ENCODE measurements at places on chromosomes 7 and 10.

DNA sequence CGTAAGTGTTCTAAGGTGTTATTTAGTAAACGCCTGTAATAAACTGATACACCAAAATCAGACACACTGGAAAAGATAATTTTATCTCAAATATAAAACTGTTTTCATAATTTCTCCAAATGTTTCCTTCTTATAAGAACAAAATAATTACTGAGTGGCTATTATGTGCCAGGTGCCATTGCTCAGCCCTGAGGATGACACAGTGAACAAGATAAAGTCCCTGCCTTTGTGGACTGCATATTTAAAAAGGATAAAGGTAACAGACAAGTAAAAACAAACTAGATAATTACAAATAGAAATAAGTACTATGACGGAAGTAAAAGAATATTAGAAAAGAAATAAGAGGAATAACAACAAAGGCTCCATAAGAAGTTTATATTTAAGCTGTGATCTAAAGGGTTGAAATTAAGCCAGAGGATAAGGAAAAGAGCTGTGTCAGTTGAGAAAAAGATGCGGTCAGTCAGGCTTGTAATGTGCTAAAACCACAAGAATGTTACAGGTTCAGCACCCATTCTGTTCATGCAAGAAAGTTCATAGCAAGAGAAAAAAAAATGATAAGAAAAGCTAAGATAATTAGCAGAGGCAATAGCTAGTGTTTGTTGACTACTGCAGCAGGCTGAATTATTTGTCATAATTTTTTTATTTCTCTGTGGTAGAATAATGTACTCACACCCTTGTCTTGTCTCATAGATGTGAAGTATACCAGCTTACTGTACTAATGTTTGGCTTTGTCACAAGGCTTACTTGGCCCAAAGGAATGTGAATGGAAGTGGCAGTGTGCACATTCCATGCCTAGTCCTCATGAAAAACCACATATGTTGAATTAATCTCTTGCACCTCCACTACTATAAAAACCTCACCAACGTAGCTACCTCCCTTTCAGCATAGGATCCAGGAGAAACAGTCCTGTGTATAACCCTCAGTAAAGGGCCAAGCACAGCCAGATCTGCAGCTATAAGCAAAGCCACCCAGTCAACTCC, 75.1 kb downstream of the CRPPA start:
- peak; percentile 77 for DNase-seq

- DNase-seq, result no peak
These were observed 106.0 kb downstream of the ABLIM1 start for GRCh38 chr10:114552050-114552449.

GRCh38 chr10:70344144-70344543, 38.3 kb downstream of the LRRC20 start:
- no peak for DNase-seq

DNA sequence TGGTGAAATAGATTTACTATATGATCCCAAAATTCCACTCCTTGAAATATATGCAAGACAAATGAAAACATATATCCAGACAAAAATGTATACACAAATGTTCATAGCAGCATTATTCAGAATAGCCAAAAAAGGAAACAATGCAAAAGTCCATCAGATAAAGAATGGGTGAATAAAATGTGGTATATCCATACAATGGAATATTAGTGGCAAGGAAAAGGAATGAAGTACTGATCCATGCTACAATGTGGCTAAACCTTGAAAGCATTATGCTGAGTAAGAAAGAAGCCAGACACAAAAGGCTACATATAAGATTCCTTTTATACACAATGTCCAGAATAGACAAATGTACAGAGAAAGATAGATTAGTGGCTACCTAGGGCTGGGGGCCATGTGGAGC, 225.5 kb downstream of the PLXNA4 start:
- DNase-seq, result no peak

- DNase-seq, result no peak
These were observed 14.3 kb upstream of the LRRC17 start for GRCh38 chr7:102898532-102898859.

- no peak for DNase-seq
These were observed 588 bp downstream of the CYREN start for GRCh38 chr7:135169964-135170273.

GRCh38 chr10:114392112-114392835, 12.0 kb downstream of the AFAP1L2 start:
- DNase-seq, result no peak

DNA sequence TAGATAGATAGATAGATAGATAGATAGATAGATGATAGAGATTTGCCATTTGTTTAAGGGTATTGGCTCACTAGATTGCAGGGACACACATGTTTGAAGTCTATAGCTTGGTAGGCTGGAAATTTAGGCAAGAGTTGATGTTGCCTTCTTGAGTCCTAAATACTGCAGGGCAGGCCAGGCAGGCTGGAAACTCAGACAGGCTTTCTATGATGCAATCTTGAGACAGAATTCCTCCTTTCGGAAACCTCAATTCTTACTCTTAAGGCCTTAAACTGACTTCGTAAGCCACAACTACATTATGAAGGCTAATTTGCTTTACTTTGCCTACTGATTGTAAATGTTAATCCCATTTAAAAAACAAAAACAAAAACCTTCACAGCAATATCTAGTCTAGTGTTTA, 322.9 kb upstream of the AKR1E2 start:
- DNase-seq, result no peak

DNA sequence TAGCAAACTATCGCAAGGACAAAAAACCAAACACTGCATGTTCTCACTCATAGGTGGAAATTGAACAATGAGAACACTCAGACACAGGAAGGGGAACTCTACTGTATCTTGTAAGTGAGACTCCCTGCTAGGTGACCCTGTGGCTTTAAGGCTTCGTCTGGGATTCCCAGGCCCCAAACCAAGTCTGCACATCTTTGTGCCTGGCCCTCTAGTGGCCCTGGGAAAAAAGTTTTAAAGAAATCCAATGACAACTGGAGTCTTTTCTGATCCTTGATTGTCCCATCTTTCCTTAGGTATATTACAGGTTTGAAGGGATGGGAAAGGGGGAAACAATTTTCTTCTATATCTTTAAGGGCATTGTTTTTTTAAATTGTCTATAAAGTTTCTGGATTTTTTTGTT, 10.6 kb upstream of the LIPM start:
- DNase-seq, result peak; percentile 44

DNA sequence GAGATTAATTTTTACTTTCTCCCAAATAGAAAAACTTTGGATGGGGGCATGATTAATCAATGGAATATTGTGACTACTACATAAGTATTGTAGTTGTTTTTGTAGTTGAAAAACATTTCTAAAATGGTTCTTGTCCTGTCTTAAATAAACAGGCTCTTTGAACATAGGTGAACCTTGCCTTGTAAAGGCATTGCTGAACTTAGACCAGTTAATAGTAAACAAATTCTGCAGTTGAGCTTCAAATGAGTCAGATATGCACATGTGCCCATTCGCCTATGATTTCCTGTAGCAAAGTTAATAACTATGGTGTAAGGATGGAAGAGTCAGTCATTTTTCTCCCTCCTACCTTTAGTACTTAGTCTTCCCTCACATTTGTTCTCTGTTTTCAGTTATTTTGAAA, 22.6 kb downstream of the CUTC start:
- DNase-seq, result peak; percentile 44

GRCh38 chr7:24965831-24966708, 13.9 kb downstream of the OSBPL3 start:
- DNase-seq, result peak; percentile 87

- peak; percentile 96 for DNase-seq
These were observed at the start of gene KLHL7 for GRCh38 chr7:23105644-23106056. Gene KLHL7, plus strand, starts transcription at chr7:23105785. Its CDS starts 242 bp downstream, at chr7:23106027.

DNA sequence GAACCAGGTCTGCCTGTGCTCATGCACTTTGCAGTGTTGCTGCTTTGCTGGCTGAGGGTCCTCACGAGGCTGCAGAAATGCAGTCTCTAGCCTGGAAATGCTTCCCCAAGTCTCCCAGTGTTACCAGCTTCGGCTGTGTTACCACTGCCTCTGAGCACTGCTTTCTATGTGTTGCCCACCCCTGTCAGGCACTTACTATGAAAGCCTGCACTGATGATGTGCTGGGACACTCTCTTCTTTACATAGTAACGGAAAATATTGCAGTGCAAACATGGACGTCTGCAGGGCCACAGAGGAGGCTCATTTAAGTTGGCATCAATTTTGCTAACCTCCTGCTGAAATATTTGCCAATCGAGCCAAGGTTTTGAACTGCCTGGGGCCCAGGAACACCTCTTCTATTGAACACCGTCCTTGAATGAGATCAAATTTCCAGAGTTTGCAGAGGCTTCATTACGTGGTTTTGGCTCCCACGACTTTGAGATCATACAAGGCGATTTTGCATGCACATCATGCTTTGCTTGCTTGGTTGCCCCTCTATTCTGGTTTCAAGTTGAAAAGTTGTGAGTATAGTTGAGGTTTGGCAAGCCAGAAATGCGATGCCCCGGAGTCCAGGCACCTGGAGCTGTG, 404.7 kb upstream of the PODXL start:
- no peak for DNase-seq

- no peak for DNase-seq
These were observed 18.9 kb downstream of the PODXL start for GRCh38 chr7:131537571-131537978.

DNA sequence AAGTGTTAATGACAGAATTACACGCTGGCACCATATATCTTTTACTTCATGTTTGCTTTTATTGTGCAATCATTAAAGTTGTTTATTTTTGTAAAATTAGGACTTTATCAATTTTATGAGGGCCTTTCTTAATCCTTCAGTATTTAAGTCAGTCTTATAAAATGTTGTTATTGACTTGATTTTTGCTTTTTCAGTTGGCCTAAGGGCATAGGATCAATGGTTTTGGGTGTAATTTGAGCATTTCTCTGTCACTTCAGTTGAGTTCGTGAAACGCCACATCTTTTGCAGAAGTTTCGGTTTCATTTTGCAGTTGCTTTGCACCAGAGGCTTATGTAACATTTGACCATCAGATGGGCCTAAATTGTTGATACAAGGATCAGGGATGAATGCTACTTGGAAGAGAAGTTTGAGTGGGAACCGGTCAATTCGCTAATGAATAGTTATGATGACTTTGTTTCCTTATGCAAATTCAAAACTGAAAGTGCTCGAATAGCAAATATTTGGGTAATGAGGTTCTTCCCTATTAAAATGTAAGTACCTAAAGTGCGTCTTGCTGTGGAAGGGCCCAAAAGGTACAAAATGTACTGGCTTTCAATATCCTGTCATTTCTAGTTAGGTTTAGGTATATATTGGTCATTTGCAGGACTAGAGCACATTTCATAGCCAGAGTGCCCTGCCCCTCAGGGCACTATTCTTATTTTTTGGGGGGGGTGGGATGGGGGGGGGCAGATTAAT, 340.9 kb downstream of the LRMDA start:
- no peak for DNase-seq

DNA sequence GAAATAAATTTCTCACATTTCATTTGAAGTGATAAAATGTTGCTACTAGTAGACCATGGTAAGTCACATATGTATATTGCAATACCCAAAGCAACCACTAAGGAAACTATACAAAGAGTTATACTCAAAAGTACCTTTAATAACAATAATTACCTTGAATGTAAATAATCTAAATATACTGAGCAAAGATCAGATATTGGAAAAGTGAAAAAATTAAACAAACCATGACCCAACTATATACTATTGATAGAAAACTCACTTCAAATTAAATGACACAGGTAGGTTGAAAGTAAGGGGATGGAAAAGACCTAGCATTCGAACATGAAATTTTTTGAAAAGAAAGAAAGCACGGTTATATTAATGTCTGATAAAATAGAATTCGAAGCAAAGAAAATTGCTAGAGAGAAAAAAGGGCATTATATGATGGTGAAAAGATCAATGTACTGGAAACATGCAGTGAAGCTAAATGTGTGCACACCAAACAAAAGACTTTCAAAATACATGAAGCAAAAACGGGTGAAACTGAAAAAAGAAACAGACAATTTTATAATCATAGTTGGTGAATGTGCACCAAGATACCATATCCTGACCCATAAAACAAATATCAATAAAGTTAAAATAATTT, 29.1 kb downstream of the TFPI2 start:
- no peak for DNase-seq
